ENCODE measurements at places on chromosomes 5 and 9.
A peak's percentile ranks its signal among the peaks of the same experiment; 100 is the strongest.

- DNase-seq: peak; percentile 78
Observed at GRCh38 chr9:36008774-36009300, 27.9 kb upstream of the RECK start.

DNA sequence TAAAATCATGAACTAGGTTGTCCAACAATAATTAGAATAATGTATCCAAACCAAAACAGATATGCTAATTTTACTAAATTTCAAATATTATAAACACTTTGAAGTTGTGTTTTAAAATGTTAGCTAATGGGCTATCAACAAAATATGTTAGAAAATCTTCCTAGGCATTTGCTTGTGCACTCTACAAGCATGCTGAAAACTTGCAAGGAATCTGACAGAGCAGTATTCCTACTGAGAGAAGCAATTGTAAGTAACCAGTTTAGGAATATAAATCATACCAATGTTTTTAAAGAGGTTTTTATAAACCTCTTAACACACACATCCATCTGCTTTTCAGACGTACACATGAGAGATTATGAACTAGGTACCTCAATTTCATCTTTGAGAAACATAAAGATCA, 228.4 kb upstream of the TBCA start:
- no peak for DNase-seq

GRCh38 chr5:116514421-116514970, 60.1 kb downstream of the SEMA6A start:
- no peak for DNase-seq

DNA sequence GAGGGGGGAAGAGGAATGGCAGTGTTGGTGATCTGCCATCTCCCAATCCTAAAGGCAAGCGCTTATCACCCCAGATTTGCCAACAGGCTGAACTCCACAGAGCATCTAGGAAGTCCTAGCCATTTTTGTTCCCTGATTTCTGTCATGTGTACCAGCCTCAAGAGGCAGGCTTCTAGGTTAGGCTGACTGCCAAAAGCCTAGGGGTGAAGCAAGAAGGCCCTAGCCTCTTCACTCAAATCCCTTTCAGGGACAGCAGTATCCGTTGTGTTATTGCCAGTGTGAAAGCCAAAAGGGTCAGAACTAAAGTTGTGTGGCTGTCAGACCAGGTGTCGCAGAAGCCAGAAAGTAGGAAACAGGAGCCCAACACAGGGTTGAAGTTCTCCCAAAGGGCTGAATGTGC, 14.7 kb downstream of the IGIP start:
- no peak for DNase-seq

DNA sequence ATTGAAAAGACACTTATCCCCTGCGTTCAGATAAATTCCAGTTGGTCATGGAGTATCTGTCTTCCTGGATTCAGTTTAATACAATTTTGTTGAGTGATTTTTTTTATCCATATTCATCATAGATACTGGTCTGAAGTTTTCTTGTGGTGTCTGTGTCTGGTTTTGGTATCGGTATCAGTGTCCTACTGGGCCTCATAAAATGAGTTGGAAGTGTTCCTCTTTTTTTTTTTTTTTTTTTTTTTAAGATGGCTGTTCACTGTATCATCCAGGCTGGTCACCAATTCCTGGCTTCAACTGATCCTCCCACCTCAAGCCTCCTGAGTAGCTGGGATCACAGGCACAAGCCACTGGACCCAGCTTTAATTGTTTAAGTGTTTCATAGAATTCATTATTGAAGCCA, 2.9 kb upstream of the CAMSAP1 start:
- no peak for DNase-seq

DNA sequence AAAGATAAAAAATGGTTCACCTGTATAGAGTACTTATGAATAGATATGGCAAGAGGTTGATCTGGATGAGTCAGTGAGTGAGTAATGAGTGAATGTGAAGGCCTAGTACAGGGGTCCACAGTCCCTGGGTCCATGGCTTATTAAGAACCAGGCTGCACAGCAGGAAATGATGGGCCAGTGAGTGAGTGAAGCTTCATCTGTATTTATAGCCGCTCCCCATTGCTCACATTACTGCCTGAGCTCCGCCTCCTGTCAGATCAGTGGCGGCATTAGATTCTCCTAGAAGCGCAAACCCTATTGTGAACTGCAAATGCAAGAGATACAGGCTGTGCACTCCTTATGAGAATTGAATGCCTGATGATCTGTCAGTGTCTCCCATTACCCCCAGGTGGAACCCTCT, 307.7 kb upstream of the ZNF608 start:
- DNase-seq: no peak

DNA sequence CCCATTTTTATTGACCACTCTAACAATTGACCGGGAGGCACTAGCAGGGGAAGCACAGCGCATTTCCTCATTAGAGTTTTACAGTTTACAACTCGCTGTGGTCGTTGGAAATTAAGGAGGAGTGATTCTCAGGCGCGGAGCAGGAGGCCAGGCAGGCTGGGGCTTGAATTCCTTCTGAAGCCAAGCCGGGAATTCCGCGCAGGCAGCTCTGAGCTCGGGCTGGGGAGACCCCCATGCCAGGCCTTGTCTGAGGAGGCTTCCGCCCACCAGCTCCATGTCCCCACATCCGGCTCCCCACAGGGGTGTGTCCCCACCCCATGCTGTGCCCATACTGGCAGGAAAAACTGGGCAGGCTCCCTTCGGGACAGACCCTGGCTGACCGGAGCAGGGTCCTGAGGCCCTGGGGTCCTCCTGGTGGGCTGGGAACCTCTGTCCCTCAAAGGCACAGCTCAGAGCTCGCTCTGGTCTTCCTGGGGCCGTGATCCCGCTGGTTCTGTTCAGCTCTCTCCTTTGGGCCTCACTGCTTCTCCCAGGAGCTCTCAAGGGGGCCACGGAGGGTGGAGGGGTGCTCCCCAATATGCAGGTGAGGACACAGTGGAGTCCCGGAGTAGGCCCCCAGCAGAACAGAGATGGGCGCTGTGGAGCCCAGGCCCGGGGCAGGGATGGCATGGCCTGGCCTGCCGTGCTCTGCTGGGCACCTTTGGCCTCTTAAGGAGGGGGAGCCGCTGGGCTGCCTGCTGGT, 1.3 kb upstream of the NRARP start:
- no peak for DNase-seq

GRCh38 chr9:34282096-34282495, 47.0 kb downstream of the KIF24 start:
- peak; percentile 6 for DNase-seq

- no peak for DNase-seq
Observed at GRCh38 chr9:127575875-127576778, 36.0 kb upstream of the STXBP1 start.

DNA sequence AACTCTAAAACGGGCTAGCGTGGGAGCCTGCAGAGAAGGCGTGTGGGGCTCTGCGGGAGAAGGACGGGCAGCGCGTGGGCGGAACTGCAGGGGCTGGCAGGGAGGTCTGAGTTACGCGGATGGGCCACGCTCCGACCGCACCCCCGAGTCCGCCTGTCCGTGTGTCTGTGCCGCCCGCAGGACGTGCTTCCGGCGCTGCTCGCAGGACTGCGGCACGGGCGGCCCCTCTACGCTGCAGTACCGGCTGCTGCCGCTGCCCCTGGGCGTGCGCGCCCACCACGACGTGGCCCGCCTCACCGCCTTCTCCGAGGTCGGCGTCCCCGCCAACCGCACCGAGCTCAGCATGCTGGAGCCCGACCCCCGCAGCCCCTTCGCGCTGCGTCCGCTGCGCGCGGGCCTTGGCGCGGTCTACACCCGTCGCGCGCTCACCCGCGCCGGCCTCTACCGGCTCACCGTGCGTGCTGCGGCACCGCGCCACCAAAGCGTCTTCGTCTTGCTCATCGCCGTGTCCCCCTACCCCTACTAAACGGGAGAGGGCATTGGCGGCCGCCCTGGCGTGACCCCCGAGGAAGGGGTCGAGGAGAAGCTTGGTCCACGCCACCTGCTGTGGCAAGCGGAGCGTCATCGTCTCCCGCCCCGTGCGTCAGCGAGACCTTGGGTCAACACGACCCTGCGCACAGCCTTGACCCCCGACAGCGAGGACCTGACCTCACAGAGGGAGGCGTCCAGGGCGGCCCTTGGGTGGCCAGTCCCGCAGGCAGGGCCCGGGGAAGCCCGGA, 11.4 kb upstream of the ASS1 start:
- peak; percentile 49 for DNase-seq

DNA sequence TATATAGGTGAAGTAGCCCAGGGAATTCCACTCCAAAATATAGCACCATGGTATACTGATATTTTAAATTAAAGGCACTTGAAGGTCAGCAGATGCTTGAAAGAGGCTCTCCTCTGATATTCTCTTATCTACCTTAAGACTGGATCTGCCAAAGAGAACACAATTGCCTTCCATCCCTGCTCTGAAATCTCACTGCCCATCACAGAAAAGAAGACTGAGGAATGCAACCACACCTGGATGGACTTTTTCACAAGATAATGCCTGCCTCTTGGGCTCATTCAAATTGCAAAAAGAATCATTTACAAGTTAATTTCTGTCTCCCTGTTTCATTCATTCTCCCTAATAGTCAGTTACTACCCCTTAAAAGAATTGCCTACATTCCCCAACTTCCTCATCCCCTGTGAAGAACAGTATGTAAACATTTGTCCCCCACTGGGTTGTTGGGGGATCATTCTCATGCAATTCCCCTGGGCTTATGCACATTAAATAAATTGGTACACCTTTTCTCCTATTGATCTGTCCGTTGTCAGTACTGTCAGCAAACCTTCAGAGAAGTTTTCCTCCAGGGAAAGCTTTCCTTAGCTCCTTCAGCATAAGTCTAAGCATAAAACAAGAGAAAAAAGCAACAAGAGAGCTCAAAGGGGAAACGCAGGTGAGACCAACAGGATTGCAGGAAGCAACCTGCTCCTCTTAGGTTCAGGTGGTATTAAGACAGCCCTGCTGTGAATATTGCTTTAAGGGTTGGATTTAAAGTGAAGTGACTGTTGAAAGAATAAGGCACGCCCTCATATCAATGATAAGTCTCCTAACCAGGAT, 171.4 kb upstream of the SLC30A5 start:
- DNase-seq: no peak

DNA sequence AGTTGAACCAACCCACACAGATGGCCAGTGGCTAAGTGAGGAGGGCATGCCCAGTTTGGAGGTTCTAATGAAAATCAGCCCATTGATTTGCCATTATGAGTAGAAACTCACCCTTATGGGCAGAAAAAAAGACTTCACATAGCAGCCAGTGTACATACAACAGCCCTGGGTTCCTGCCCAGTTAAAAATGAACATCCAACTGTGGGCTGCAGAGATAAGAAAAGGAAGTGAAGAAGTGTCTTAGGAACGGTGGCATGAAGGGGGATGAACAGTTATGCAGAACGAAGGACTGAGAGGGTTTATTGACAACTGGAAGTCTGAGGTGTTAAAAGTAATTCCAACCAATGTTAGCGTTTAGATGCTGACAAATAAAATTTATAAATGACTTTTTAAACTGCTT, 118.4 kb downstream of the MARCHF3 start:
- DNase-seq: no peak

- DNase-seq: no peak
Observed at GRCh38 chr9:9951556-9952160, 661.1 kb downstream of the PTPRD start.

- peak; percentile 88 for DNase-seq
Observed at GRCh38 chr9:88950341-88951154, 40.7 kb upstream of the S1PR3 start.

GRCh38 chr5:176542596-176543427, 5.6 kb upstream of the RNF44 start:
- DNase-seq: no peak

DNA sequence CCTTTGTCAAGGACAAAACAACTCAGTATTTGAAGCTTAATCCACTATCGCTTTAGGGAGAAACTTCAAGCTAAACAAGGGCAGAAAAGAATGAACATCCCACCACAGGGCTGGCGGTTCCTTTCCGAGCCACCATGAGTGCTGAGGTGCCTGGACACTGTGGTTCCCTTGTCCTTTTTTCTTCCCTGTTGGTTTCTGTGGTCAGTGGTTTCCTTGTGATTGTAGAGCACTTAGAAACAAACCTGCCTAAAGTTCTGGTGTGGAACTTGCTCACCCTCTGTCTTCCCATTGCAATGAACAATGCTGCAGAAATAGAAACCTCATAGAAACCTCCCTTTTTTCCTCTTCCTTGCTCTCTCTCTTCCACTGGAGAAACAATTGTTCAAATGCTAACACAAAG, 79.3 kb upstream of the TBC1D2 start:
- DNase-seq: no peak

DNA sequence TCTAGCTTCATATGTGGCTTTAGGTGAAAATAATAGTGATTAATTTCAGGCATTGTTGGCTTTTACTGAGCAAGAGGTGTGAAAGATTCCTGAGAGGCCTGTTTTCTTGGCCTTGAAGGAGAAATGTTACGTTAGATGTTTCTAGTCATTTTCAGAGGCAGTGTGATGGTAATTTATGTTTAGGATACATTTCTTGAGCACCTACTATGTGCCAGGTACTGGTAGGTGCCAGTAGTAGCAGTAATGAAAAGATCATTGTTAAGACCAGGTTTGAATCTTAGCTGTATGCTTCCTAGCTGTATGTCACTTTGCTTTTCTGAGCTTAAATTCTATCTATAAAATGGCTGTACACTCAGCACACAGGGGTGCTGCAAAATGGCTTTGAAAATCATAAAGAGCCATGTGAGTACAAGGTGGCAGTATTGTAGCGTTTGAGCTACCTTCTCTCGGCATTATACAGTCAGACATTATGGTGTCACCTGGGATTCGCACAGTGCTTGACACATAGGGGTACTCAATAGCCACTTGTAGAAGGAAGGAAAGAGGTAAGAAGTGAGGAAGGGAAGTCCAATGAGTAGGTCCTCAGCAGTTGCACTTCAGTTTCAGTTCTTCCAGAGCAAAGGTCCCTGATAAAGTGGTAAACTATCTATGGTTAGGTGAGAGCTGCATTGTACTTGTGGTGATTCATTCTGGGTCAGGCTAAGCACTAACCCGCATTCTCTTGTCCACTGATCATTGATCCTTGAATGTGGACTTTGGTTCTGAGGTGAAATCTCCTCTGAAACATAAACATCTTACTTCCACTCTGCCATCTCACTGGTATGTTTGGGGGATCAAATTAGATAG, 166.5 kb upstream of the NR3C1 start:
- DNase-seq: no peak

DNA sequence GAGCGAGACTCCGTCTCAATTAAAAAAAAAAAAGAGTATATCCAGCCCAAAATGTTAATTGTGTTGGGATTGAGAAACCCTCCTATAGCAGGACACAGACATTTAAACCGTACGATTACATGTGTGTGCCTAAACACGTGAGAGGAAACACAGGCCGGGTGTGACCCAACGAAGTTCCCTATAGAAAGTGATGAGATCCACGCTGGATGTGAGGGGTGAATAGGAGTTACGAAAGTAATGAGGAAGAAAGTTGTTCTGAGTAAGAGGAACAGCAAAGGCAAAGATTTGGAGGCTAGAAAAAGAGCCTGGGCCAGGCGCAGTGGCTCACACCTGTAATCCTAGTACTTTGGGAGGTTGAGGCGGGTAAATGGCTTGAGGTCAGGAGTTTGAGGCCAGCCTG, 13.6 kb downstream of the NAIF1 start:
- DNase-seq: no peak

- no peak for DNase-seq
Observed at GRCh38 chr9:132810314-132810713, 67.8 kb downstream of the AK8 start.

- no peak for DNase-seq
Observed at GRCh38 chr9:127208416-127208815, 56.2 kb upstream of the GARNL3 start.

GRCh38 chr9:114258218-114258617, 64.7 kb upstream of the ORM1 start:
- no peak for DNase-seq

- no peak for DNase-seq
Observed at GRCh38 chr5:1570975-1571374, 47.2 kb upstream of the LPCAT1 start.
